ENCODE measurements at places on chromosomes 6 and 20.

DNA sequence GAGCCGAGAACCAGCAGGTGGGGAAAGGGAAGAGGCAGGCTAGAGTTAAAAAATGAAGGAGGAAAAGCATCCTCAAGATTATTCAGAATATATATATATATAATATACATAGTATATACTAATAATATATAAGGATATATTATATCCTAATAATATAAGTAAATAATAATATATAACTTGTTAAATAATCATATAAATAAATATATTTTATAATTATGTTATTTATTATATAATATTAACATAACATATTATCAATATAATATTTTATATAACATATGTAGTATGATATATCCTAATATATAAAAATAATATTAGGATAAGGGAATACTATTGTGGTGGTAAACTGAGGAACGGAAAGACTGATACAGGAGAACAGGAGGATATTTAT lies 171.8 kb downstream of the TRIM27 start:
- no peak for DNase-seq

GRCh38 chr6:95572098-95572497 lies 5.2 kb upstream of the MANEA start:
- no peak for DNase-seq

GRCh38 chr20:34713194-34713943 lies 9.2 kb downstream of the TP53INP2 start:
- DNase-seq: no peak

GRCh38 chr6:75492386-75493153 lies 1.0 kb downstream of the FILIP1 start:
- no peak for DNase-seq

DNA sequence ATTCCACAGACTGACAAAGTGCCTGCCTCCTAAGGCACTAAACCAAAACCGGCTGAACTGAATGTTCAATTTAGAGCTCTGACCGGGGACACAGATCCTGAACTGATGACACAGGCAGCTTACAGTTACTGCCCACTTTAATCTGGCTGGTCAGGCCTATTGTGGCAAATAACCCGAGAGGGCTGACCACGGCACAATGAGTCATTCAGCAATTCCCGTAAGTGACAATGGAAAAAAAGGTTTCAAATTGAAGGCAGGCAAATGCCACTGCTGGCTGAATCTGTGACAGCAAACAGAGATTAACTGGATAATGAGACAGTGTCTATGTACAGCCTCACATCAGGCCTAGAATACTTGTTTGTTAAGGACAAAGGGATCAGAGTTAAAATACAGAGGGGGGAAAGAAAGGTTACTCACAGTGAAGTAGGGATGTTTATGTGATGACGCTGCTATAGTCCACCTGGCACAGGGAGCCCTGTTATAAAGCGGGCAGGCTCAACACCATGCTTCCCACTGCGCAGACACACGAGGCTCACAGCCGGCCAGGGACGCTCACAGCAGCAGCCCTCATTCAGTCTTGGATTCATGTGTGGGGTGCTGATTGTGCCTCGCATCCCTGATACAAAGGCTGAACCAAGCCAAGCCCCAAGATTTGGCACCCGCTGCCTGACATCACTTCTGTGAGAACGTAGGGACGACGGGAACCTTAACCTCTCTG lies 54.4 kb downstream of the RTN4IP1 start:
- no peak for DNase-seq

DNA sequence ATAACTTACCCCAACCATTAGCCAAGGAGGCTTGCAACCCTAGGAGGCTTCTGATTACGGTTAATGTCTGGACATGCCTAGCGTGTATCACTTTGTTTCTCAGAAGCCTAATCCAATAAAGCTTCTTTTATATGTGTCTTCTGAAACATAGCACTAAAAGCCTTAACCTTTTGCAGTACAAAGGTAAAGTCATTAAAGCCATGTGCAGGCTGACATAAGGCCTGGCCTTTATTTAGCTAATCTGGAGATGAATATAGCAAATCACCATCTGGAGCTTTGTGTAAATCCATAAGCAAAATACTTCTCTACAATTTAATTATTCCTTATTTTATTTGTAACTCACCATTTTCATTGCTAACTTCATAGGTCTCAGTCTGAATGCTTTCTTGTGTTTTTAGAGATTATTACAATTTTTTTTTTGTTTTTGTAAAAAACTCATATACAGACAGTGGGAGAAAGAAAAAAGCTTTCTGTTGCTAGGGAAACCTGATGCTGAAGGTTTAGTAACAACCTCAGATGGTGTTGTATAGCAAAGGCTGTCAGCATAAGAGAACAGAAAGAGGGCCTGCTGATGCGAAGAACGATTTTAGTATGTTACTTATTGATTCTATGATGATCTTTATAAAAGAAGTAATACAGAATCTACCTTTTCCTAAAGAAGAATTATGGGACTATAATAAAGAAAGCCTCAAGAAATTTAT lies at the start of gene EYS:
Gene EYS (minus strand): TSS at position 101 of the 701 bp plus-strand sequence. CDS start 211,816 bp downstream, outside the sequence.
- no peak for DNase-seq

- no peak for DNase-seq
Measured at GRCh38 chr6:163195721-163196691, 218.5 kb upstream of the QKI start.

GRCh38 chr6:35031611-35032529 lies 109.3 kb downstream of the TCP11 start:
- no peak for DNase-seq

DNA sequence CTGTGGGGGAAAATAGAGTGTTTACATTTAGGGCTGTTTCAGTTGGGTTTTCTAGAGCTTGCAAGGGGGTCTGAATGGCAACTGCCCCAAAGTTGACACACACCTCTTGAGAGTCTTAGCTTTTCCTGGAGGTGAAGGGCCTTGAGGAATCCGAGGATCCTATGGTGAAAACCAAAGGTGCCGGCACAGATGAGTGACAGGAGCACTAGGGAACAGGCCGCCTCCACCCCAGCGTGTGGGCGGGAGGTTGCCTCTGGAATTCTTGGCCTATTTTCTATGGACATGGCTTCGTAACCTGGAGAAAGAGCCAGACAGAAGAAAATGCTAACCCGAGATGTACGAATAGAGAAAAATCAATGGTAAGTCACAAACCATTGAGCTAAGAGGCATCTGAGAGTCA lies 283.2 kb upstream of the FOXQ1 start:
- DNase-seq: no peak

GRCh38 chr6:146357578-146358430 lies 185.8 kb upstream of the RAB32 start:
- no peak for DNase-seq

Measured in GM18507 (cell line).